ENCODE measurements at places on chromosomes 11 and 22. TPM values are rescaled to one million over a fixed set of nuclear protein-coding genes. Genes with fewer than 3 reads are reported as not detected.
A peak's percentile ranks its signal among the peaks of the same experiment; 100 is the strongest.

- no peak for DNase-seq
Measured at GRCh38 chr11:14578541-14578956, 58.4 kb upstream of the PSMA1 start.

DNA sequence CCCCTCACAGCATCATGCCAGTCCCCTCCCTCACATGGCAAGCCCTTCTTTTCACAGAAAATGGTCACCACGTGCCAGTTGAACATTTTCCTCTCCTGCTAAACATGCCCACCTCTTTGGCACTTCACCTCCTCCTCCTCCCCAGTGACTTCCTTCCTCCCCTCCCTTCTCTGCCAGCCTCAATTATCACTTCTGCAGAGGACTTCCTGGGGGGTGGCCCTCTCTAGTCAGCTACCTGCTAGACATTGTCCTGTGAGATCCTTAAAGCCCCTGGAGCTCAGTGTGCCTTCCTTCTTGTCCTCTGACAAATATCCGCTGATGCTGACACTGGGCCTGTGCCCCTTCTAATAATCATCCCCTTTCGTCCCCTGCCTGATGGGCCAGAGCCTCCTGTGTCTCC, 43.2 kb upstream of the E2F8 start:
- no peak for DNase-seq

DNA sequence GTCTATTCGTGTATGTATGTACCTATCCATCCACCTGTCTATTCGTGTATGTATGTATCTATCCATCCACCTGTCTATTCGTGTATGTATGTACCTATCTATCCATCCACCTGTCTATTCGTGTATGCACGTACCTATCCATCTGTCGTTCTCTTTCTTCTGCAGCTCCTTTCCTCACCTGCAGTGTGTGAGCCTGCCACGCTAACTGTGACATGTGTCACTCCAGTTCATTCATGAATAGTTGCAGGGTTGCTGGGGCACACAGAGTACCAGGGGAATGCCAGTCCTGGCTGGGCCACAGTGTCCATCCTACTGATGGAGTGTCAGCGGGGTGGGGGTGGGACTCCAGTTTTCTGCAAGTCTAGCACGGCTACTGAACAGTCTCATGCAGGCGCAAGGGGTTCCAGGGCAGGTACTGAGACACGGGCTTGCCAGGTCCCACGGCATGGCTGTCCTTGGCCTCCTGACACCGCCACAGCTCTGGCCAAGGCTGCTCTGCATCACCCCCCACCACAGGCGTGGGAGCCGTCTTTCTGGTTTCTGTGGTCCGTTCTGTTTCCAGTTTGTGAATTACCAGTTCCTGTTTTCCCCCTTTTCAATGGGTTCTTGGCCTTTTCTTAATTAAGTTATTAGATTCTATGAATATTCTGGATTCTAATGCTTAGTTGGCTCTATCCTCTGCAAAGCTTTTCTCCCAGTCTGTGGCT, 88.8 kb upstream of the CLDN5 start:
- no peak for DNase-seq

DNA sequence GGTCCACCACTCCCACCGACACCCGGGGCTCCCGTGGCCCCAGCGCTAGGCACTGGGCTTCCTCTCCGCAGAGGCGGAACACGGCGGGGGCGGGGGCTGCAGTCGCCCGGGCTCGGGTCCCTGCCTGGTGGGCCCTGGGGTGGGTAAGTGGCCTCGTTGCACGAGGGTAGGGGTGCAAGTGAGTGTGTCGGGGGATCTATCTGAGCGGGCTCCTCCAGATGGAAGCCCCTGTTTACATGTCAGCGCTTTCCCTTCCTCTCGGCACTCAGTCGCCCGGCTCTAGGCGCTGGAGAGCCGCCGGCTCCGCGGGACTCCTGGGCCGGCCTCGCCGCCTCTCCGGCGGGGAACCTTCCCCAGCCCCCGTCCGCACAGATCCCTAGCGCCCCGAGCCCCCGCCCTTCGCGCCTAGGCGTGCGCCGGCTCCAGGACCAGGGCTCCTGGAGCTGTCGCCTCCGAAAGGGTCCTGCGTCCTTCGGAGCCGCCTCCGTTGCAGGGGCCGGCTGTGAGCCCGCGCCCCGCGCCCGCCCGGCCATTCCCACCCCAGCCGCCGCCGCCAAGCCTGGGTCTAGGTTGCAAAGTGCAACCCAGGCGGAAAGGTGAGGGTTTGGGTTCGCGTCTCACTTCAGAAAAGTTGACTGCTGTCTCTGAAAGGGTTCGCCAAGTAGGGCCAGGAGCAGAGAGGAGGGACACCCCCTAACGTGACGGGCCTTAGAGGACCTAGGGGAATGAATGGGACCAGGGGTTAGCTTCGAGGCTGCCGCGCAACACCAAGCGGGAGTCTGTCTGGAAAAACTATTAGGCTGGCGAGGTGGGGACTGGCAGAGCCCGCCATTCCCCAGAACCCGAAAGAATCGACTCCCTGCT, 978 bp downstream of the FLI1 start:
- no peak for DNase-seq

GRCh38 chr11:75430714-75431532, 2.1 kb downstream of the KLHL35 start:
- DNase-seq = no peak

GRCh38 chr11:30919389-30920152, 333.4 kb upstream of the MPPED2 start:
- no peak for DNase-seq

DNA sequence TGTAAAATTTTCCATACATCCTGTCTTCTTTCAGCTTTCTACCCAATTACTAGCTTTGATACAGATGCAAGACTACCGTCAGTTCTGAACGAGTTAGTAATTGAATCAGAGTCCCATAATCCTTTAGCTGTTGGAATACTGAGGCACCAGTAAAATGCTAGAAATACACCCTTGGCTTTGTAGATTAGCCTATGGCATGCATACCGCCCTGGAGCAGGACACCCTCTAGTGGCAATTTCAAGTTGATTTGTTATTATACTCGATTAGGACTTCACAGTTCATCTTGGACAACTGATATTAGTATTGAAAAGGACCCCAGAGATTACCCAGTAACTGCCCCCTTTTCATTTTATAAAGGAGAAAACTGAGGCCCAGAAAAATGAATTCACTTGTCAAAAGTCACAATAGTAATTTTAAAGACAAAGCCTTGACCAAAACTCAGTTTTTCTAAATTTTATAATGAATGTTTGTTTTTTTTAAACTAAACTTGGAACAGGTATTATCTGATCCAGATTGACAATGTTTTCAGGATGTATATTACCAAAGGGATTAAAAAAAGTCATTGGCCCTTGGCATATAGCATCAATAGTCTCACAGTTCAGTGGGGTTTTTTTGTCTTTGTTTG, 72.6 kb downstream of the HIPK3 start:
- peak; percentile 57 for DNase-seq

DNA sequence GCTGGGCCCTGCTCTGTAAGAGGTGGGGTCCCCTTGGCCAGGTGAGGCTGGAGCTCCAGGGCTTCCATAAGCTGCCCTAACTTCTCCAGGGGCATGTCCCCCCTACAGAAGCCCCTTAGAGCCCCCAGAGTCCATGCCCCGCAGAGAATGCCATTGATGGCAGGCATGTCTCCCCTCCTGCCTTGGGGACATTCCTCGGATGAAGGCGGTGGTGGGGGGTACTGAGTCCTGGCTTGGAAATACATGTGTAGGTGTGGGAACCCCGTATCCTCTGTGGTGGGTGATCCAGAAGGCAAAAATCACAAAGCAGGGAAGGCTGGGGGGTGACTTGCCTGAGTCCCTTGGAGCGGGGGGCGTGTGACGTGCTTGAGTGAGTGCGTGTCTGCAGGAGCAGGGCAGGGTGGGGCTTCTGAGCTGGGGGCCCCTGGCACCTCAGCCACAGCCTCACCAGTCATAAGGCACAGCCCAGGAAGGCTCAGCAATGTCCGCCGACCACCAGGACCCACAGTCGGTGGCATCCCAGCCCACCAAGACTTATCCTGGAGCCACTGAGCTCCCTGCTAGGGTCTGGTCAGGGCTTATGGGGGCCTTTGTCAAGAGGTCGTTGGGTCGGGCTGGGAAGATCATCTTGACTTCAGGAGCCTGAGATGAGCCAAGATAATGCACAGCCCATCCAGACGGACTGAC, 69.8 kb upstream of the KCNQ1OT1 start:
- no peak for DNase-seq

GRCh38 chr11:128824191-128825049, 42.7 kb downstream of the KCNJ1 start:
- DNase-seq = peak; percentile 42

GRCh38 chr11:73431396-73431795, 55.2 kb downstream of the RELT start:
- DNase-seq = no peak

GRCh38 chr11:103007521-103007920, 52.0 kb upstream of the MMP13 start:
- DNase-seq = no peak

GRCh38 chr11:64306876-64307622, 1.7 kb downstream of the ESRRA start:
- no peak for DNase-seq

GRCh38 chr11:45097721-45098493, 48.5 kb upstream of the PRDM11 start:
- peak; percentile 50 for DNase-seq

DNA sequence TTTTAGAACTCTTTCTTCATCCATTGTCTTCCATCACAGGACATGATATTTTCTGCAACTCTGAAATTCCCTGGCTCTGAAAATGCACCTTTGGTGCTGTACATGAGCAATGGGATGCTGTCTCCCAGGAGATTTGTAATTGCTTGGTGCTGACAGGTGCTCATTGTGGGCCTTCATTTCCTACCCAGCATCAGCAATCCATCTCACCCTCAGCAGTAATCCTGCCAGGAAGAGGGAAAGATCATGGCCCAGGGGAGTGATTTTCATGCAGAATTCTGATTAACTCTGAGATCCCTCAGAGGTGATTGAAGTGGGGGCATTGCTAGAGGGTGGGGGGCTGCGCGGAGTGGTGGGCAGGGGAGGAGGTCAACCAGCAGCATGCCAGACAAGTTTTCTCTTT, 651.7 kb downstream of the NELL1 start:
- no peak for DNase-seq

DNA sequence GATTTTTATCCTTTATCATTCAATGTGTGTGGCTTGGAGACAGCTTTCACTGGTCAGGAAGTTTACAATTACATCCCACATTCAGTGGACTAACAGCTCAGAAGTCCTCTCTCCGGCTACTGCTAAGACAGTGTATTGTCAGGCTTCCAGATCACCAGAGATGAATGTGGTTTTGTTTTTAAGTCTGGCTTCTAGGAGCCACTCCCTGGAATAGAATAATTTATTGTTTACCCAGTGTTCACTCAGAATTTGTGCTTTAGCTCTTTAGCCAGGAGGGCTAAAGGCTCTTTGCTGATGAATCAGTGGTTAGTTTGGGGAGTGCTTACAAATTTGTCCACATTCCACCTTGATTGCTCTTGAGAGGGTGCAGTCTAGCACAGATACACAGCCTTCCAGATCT, 26.5 kb downstream of the TRIM77 start:
- DNase-seq = no peak

DNA sequence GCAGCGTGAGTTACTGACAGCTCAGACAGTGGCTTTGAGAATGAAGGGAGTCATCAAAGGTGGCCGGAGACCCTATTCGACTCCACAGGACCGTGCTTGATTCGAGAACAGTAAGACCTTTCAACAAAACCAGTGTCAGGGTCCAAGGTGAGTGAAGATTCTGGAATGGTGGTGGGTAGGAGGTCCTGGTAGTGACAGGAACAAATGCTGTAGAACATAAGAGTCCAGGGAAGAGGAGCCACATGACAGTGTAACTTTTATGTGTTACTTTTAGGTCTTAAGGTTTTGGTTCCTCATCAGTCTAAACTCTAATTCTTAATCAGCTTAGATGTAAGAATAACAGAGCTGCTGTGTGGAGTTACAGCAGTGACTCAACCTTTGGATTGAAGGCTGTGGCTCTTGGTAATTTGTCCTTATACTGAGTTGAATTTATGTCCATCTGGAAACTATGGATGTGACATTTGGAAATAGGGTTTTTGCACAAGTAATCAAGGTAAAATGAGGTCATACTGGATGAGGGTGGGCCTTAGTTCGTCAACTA, 1.8 kb downstream of the TBC1D22A start:
- DNase-seq = no peak

DNA sequence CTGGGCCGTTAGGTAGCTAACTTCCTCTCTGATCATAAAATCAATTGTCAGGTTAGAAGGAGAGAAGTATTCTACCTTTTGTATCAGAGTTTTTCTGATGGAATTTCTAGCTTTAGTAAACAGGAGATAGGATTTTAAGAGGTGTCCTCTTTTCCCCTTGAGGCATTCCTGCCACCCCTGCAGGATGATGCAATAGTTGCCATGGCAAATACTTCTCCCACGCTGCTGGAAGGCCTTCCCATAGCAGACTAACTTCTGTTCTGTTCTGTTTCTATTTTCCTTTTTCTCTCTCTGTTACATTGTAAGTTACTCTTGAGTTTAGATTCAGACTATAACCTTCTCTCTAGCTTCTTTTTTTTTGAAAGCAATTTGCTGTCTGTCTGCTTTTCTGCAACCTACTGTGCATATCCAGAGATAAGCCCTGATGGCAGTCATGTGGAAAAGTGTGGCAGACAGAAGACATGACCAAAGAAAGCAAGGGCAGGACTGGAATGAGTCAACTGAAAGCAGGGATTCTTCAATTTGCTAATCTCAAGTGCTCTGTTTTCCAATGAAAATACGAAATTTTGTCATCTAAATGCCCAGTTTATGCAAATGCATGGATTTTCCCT, 679.1 kb downstream of the DLG2 start:
- no peak for DNase-seq

DNA sequence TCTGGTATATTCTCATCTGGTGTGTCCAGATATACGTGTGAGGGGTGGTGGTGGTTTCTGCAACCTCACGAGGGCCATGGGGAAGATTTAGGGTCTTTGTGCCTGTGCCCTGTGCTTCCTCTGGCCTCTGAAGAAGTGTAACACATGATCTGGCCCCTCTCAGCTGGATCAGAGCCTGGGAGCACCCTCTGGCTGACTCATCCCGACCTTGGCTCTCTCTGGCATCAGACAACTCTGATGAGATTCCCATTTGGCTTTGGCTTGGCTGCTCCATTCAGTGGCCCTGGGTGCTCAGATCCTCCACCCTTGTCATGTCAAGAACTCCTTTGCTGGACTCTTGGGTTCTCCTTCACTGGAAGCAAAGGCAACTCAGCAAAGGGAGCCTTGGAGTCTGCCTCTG, 45.2 kb downstream of the RASSF10 start:
- no peak for DNase-seq

- DNase-seq = peak; percentile 25
Measured at GRCh38 chr11:131037873-131038272, 121.6 kb upstream of the SNX19 start.

The EMID1 gene
- 30.2 TPM for polyA plus RNA-seq

The DRD4 gene
- 0.71 TPM for polyA plus RNA-seq

The OVOL1 gene
- polyA plus RNA-seq = 0.10 TPM

The C1QTNF5 gene
- 13.2 TPM for polyA plus RNA-seq

The MUC5B gene
- polyA plus RNA-seq = not detected

The SERPING1 gene
- 43.4 TPM for polyA plus RNA-seq

The NRGN gene
- 643 TPM for polyA plus RNA-seq

The CCDC188 gene
- 1.6 TPM for polyA plus RNA-seq

The SCGB1C1 gene
- not detected for polyA plus RNA-seq

The SMTNL1 gene
- not detected for polyA plus RNA-seq

The JAM3 gene
- 125 TPM for polyA plus RNA-seq

The APOBEC3B gene
- 49.9 TPM for polyA plus RNA-seq

The SEPTIN3 gene
- 289 TPM for polyA plus RNA-seq

The CCDC73 gene
- polyA plus RNA-seq = not detected

The C11orf87 gene
- 2.1 TPM for polyA plus RNA-seq

The OR8G1 gene
- not detected for polyA plus RNA-seq

The DEUP1 gene
- polyA plus RNA-seq = 0.71 TPM

The TECTA gene
- polyA plus RNA-seq = 1.1 TPM
